ENCODE measurements at places on chromosomes 3 and 15.

DNA sequence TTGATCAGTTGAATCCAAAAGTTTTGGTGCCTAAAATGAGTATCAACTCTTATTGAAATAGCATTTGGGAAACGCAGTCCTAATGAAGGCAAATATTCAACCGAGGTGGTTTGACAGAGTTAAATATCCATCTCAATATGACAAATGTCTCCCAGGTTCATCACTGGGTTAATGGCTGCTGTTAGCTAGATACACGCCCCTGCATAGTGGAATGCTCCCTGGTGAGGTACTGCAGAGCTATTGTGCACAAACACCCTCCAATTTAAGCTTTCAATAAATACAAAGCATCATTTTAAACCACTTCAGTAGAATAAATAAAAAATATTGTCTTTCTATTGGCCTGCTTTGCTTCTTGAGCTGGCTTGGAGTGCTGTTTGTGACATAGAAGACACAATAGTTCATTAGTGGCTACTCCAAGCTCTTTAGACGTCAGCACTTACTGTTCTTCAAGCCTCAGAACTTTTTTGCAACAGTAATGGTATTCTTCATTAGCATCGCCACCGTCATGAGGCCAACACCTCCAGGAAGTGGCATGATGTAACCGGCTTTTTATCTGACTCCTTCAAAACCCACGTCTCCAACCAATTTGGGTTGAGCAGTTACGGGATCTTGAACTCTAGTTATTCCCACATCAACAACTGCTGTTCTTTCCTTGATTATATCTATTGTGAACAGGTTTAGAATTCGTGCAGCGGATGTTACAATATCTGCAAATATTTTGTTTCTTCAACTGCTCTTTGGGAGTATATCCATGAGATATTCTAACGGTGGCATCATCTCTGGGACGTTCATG lies 1159.6 kb upstream of the EPHA6 start:
- no peak for DNase-seq

GRCh38 chr3:107983247-107983646 lies 107.6 kb downstream of the CD47 start:
- no peak for DNase-seq

DNA sequence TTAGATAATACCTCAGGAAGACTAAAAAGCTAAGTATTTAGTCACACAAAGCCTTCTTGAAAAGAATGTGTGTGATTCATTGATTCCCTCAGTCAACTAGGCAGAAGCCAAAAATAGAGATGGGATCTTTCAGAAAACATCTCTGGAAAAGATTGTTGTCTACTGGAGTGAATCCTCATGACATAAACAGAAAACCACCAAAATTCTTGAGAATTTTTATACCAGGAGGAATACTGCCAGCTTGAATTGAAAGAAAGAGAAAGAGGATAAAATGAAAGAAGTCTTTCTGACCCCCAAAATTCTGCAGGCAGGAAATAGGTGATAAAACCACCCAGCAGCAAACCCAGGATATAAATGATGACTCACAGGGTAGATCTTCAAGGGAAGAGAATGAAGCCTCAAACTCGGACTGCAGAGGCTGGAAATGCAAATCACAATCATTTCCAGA lies 363.1 kb upstream of the PLSCR5 start:
- DNase-seq = no peak

GRCh38 chr3:11591002-11591355 lies 52.7 kb downstream of the VGLL4 start:
- DNase-seq = no peak

DNA sequence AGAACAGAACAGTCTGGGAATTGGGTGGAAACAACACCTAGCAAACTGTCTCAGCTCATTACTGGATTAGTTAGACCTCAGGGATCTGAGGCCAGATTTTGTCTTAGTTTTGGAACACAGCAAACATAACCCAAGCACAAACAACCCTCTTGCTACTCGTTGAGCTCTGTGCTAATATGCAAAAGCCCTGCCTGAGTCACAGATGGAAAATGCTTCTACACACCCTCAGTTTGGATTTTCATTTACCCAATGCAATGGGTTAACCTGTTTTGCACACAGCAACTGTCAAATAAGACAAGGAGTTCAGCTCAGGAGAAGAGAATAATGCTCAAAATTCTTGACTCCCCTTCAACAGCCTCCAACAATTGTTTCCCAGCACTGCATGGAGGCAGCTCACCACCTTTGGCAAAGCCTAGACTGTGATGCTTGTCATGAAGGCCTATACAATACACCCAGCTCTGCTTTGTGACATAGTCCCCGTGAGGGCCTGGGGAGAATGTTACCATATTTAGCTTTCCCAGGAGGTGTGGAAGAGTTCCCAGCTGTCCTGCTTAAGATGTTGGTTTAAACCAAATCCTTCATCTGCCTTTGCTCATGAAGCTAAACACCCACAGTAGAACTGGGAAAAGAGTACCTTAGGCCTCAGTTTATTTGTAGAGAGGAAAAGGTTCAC lies 68.9 kb upstream of the MNS1 start:
- DNase-seq = no peak

DNA sequence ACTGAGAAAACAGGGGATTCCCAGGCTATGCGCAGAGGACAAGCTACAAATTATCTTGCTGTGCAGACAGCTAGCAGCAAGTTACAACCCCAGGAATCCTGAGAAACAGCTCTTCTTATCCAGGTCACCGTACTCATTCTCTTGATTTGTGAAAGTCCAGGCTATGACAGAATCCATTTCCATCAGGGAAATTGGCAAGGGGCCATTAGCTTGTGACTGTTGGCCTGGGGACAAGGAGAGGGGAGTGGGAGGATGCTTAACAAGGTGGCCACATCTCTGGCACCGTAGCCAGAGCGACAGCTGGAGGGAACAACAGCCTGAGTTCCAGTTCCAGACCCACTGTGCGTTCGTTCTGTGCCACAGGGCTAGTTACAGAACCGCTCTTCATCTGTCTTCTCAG lies 44.9 kb upstream of the PLXNA1 start:
- no peak for DNase-seq

DNA sequence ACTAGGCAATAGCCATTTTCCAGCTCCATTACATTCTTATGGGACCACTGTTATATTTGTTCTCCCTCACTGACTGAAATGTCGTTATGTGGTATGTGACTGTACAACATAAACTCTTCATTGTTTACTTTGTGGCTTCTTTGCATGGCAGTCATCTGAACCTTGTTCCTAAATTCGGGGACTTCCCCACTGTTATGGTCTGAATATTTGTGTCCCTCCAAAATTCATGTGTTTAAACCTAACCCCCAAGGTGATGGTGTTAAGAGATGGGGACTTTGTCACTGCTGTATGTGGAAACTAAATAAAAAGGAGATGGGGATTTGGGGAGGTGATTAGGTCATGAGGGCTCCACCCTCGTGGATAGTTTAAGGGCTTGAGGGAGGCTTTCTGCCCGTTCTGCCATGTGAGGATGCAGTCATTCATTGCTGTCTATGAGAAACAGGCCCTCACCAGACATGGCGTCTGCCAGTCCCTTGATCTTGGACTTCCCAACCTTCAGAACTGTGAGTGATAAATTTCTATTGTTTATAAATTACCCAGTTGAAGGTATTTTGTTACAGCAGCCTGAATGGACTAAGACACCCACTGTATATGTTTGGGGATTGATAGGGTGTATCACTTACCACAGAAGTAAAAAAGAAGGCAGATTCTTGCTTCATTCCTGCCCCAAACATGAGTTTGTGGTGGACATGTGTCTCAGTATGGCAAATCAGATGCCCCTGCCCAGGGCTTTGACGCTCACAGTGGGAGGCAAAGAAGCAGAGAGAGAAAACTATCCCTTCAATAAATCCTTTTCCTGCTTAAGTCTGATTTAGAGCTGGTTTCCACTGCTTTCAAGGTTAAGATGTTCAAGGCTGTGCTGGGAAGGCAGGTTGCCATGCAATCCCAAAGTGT lies 138.0 kb upstream of the UBE2E1 start:
- no peak for DNase-seq

- DNase-seq = no peak
These were observed 102.5 kb downstream of the RPLP1 start for GRCh38 chr15:69555080-69555479.

GRCh38 chr3:16668776-16669545 lies 63.7 kb upstream of the DAZL start:
- no peak for DNase-seq

- DNase-seq = no peak
These were observed 148.3 kb upstream of the NPHP3 start for GRCh38 chr3:132870541-132870940.

- DNase-seq = no peak
These were observed 293.1 kb downstream of the SUCLG2 start for GRCh38 chr3:67361323-67361722.

DNA sequence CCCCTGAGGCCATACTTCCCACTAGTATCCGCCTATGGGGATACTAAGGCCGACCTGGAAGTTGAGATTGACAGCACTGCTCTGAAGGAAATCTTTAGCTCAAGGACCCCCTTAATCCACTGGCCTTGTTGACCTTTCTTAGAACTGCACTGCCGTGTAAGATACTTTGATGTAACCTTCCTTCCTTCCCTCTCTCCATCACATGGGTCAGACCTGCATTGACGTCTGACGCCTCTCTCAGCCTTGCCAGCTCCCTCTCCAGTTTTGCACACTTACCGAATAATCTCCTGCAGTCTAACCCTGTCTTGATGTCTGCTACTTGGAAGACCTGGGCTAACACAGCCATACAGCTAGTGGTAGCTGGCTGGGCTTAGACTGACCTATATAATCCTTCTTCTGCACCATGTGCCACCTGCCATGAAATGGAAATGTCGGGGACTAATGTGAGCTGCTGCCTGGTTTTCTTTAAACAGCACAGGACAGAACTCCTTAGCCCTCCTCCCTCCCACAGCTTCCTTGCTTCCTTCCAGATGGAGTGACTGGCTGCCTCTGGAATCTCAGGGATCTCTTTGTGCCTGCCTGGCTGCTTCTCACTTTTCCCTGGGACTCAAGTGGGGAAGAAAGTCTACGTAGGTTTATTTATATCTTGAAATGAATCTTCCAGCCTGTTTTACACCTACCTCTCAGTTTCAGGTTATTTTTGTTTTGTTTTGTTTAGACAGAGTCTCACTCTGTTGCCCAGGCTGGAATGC lies 39.2 kb upstream of the HERC1 start:
- no peak for DNase-seq

- no peak for DNase-seq
These were observed 194.3 kb upstream of the CTDSPL start for GRCh38 chr3:37667335-37667734.

DNA sequence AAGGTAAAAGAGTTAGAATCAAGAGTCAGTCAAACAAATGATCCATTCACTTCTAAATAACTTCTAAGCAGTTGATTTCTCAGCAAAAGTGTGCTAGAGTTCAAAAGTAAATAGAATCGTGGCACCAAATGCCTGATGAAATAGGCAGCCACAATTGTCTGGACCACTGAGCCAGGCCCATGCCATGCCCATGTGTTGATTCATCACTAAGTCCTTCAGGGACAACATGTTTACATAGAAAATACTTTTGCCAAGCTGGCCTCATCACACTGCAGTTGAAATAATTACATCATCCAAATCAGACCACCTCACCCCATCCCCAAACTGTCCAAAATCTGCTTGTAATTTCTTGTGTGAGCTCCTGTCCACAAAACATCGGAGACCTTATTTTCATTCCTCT lies 216.3 kb downstream of the IGSF11 start:
- no peak for DNase-seq

GRCh38 chr3:62529230-62529629 lies 155.9 kb upstream of the FEZF2 start:
- no peak for DNase-seq

- no peak for DNase-seq
These were observed 109.6 kb downstream of the ADAMTS9 start for GRCh38 chr3:64578062-64578770.

DNA sequence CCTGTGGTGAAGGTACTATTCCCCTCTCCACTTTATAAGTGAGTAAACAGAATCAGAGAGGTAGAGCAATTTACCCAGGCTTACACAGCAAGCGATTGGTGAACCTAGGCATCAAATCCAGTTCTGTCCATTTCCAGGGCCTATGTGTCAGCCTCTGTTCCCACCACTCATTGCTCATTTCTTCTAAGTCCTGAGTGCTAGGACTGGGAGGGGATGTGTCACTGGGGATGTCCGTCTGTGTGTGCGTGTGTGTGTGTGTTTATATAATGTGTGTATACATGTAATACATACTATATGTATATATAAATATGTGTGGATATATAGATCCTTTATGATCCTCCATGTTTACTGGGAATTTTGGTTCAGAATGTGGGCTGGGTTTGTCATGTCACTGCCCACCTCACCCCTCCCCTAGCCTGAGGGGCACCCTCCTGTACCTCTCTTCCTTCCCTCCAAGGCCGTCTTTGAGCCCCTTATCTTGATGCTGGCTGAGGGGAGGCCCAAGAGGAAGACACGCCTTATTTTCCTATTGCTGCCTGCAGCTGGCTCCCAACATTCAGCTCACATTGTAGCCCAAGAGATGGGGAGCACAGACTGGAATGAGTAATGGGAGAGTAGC lies 2.1 kb downstream of the TMEM43 start:
- DNase-seq = no peak

Data from stimulated activated CD8-positive, alpha-beta memory T cell treated with anti-CD3 and anti-CD28 coated beads, Interleukin-7, amount 100 ng/mL, for 1 hour (primary cell).